Right atrium auricular region (tissue), 2 donors: ENCODE measurements at places on chromosomes 7 and 10.

DNA sequence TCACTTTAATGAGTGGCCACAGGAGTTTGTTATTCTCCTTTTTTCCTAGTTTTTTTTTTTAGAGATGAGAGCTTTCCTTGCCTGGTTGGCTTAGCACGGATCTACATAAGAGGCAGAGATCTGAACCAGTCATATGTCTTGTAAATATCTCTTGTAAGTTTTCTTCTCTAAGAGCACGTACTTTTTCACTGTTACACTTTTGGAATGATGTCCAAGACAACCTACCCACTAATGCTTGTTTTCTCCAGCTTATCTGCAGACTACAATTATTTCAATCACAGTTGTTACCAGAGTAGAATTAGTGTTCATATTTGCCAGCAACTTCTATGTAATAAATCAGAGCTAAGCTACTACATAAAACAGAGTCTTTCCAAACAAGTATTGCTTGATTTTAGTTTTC, 444.6 kb downstream of the KCNMA1 start:
- DNase-seq = no peak

- DNase-seq = no peak
These were observed 140.4 kb upstream of the ZMIZ1 start for GRCh38 chr10:78928330-78928729.

DNA sequence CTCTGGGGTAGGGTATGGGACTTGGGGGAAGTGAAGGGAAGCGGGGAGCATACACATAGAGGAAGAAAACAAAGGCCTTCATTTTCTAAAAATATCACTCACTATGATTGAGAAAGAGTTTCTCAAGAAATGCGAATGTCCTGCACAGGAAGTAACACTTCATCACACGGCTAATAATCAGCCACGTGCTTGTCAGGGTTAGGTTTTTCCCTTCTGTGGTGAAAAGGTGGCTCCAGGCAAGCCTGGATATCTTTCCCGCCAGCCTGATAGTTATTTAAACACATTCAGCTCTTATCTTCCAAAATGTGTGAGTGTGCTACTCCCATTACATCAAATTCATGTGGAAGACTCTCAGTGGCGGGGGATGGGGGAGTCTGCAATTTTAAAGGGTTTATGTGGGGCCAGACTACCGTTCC, 166.4 kb upstream of the ADO start:
- DNase-seq = peak; percentile 68

GRCh38 chr10:119693262-119693957, 32.4 kb upstream of the INPP5F start:
- DNase-seq = no peak

DNA sequence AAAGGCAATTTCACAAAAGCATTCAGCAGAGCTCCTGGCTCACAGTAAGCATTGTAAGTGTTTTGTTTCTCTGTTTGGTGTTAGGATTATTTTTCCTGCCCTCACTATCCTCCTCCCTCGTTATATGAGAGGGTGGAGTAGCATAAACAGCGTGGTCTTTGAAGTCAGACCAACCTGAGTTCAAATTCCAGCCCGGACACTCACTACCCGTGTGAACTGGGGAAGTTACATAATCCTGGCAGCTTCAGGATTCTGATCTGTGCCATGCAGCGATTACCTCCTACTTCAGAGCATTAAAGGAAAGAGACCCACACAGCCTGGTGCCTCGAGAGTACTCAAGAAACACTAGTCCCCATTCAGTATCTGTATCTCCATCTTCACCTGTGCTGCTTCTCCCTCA, 386.5 kb downstream of the INHBA start:
- DNase-seq = no peak

DNA sequence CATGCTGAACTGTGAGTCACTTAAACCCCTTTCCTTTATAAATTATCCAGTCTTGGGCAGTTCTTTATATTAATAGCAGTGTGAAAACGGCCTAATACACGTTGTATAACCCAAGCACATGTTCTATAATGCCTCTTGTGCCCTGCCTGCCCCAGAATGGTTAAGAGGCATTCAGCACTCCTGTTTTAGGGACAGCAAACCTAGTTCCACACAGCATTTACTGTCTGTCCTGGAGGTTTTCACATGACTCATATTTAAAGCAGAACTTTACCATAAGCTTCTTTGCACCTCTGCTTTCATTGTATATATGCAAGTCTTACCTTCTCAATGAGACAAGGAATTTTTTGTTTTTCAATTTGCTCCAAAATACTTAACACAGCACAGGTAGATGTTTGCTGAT, 144.8 kb downstream of the ICA1 start:
- no peak for DNase-seq

DNA sequence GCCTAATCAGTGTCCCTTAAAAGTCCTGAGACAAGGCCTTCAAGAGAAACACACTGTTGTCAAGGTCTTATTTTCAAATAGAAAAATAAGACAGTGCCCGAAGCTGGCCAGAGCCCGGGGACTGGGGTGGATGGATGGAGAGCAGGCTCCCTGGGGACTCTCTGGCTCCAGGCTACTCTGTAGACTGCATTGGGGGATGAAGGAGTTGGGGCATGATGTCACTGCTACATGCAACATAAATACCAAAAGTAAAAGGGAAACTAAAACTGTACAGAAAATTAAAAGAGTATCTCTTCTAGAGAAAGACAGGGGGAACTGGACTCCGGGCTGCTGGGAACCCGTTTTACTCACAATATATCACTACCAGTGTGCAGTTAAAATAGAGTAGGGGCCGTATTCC, 629.8 kb downstream of the KCNMA1 start:
- no peak for DNase-seq

DNA sequence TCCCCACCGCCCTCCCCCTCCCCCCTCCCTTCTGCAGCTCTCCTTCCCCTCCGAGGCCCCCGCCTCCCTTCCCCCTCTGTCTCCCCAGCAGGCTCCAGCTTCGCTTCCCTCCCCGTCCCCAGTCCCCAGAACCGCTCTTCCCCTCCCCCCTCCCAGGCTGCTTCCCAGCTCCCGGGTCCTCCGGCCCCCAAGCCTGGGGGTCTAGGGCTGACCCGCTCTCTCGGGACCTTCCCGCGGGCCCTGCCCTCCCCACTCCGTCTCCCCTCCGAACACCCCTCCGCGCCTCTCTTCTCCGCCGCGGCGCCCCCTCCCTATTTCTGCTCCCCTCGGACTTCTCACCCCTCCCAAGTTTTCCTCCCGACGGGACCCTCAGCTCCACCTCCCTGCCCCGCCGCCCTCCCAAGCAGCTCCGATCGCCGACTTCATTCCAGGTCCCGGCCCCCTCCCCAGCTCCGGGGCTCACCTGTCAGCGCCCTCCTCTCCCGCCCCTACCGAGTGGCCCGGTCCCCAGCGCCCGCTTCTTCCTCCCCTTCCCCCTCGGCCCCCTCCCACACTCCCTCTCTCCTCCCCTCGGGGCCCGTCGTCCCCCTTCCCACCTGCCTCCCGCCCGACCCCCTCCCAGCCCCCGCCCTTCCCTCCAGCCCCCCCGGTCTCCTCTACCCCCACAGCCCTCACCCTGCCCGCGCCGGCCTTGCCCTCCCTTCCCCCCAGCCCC, 990 bp downstream of the ZNF467 start:
- DNase-seq = no peak

- DNase-seq = no peak
These were observed 51.8 kb downstream of the GSDME start for GRCh38 chr7:24705461-24705954.

DNA sequence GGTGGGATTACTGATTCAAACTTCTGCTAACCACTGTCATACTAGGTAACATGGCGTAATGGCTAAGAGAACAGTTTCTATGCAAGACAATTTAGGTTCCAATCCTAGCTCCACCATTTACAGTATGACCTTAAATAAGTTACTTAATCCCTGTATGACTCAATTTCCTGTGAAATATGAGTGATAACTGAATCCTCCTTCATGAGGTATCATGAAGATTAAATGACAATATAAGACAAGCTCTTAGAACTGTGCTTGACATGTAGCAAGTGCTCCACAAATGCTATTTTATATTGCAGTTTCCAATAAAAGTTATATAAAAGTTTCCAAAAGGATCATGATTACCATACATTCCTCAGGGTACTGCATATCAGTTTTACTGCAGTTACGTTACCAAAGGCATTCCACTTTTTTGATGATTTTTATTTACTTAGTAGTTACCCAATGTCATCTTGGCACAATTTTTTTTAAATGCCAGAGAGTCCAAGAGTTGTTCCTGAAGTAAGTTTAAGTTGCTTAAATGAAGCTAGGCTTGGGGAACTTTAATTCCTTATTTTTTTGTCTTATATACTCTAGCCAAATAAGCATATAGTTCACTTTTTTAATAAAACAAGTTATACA, 7.1 kb downstream of the DOCK4 start:
- DNase-seq = no peak

DNA sequence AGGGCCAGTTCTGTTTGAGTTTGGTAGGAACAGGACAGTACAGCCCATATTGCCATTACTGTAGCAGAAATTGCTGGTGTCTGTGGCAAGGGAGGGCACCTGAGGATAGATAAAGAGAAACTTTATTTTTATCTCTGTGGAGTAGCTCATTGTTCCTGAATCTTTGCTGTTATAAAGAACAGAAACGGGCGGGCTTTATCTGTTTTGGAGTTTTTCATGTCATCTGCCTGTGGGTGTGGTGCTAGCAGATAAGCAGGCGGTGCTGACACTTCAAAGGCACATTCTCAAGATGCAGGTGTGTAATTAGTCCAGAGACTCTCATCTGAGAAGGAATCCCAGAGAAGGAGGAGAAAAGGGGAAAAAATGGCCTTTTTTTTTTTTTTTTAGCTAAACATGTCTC, 11.5 kb downstream of the ZNF273 start:
- no peak for DNase-seq

DNA sequence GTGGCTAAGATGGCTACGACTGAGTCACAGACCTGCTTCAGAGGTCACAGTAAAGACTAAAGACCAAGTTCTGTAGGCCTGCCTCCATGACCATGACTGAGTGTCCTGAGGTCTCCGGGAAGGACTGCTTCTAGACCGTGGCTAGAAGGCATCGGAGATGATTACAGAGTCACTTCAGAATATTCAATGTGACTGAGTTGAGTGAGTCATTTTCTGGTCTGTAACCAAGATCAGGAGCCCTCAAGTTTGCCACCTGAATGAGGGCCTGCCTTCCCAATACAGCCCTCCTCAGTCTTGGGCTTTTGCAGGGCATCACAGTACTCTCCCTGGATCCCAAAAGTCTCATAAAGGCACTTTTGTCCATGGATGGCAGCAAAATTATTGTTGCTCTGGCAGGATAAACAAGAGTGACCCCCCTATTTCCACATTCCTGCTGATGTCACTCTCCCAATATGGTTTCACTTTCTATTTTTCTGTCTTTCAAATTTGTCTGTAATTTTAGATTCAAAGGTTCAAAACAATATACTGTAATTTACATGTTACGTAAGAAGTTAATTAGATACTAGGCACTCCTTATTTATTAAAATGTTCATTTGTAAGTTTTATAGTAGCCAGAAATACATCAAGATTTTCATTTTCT, 47.7 kb upstream of the ZNF92 start:
- no peak for DNase-seq

- no peak for DNase-seq
These were observed 184.9 kb upstream of the GNAI1 start for GRCh38 chr7:79949778-79950177.

GRCh38 chr10:133441780-133442179, 12.0 kb upstream of the SCART1 start:
- DNase-seq = peak; percentile 16
